ENCODE measurements at places on chromosomes 4 and X. TPM values are rescaled to one million over a fixed set of nuclear protein-coding genes. Genes with fewer than 3 reads are reported as not detected.

AWAT2 gene
- not detected for total RNA-seq

DNA sequence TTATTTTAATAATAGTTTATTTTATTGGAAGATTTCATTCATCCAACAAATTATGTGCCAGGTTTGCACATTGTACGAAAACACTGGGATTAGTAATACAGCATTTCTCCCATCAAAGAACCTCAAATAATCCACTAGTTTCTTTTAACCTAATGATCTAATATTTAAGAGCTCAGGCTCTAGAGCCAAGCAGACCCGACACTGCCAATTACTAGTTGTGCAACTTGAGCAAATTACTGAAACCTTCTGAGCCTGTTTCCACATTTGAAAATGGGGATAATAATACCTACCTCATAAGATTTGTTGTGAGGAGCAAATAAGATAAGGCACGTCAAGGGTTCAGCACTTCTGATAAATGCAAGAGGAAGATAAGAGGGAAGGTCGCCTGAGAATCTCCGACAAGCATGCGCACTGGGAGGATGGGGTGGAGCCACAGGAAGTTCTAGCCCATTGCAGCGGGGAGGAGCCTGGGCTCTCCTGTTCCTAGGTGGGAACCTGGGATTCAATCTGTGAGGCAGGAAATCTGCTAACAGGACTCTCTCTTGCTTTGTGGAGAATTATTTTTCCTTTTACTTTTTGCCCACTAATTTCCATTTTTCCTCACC is 141.5 kb upstream of the SMAD1 start:
- no peak for DNase-seq

GRCh38 chr4:186698028-186698427 is 25.6 kb downstream of the FAT1 start:
- no peak for DNase-seq

GRCh38 chr4:80500613-80501012 is 165.1 kb downstream of the CFAP299 start:
- DNase-seq = no peak

DNA sequence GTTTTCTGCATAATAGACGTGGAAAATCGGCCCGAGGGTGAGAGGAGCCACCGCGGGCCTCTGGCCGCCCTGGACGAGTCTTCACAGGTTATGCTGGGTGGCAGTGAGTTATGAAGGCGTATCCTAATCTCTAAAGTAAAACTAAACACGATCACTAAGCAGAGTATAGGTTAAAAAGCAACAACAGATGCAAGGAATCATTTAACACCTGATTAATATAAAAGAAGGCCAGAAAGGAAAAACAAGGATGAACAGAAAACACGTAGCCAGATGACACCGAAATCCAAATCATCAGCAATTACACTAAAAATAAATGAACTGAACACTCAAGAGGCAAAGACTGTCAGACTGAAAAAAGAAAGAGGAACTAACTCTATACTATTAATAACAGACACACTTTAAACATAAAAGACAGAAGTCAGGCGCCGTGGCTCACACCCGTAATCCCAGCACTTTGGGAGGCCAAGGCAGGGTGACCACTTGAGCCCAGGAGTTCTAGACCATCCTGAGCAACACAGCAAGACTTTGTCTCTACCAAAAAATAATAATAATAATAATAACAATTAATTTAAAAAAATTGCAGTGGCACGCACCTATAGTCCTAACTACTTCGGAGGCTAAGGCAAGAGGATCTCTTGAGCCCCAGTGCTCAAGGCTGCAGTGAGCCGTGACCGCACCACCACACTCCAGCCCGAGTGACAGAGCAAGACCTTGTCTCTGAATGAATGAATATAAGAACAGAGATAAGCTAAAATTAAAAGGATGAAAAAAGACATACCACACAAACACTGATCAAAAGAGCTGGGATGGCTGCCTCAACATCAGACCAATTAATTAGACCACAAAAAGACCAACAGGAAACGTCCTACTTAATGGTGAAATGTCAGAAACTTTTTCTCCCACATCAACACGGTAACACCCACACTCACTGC is 30.0 kb downstream of the CTBP1 start:
- no peak for DNase-seq

Data from epithelial cell of proximal tubule (primary cell).